ENCODE measurements at places on chromosomes 1 and 21.
A peak's percentile ranks its signal among the peaks of the same experiment; 100 is the strongest.

- no peak for DNase-seq
Measured at GRCh38 chr1:79193211-79194079, 186.9 kb upstream of the ADGRL4 start.

DNA sequence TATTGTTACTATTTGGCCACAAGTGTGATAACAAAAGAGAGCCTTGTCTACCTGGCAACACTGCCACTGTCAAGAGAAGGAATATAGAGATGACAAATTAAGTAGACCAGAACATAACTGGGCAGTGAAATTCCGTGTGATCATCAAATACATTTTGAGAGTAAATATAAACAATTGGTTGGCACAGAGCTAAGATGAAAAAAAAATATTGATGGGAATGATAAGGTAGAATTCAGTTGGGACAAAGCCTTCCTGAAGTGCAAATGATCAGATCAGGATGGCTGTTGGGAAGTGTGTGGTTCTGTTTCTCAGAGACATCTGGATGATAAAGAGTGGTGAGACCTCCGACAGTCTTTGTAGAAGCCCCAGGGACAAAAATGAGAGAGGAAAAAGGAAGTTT lies 205.5 kb upstream of the CAMK1G start:
- DNase-seq, result no peak

DNA sequence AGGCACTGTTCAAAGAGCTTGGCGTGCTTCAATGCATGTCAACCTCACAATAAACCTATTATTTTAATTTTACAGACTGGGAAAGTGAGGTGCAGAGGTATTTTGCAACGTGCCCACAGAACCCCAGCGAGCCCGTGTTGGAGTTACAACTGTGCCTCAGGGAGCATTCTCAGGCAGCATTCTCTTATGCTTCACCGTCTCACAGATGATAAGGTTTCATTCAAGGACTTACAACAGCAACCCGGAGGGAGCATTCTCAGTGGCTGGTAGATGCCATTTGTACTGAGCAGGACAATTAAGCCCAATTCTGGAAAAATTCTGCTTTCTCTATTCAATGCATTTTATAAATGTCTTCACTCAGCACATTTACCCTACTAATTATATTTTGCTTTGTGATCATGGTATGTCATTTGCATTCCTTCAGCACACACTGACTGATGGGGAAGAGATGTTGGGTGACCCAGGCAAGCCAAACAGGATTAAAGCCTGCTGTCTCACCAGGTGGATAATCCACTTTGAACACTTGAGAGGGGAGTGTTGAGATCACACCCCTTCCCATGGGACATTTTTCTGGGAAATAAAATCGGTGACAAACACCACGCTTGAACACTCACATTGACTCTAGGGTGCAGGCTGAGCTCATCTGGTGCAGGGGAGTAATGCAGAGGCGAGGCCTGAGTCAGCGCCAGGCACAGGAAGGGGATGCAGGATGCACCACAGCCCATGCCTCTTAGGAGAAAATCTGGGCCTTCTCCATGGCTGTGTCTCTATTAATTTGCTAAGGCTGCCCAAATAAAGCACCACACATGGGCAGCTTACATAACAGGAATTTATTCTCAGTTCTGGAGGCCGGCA lies 113.9 kb downstream of the CLIC6 start:
- no peak for DNase-seq

GRCh38 chr21:31887391-31887841 lies 14.6 kb downstream of the HUNK start:
- no peak for DNase-seq

- no peak for DNase-seq
Measured at GRCh38 chr1:219174460-219175211, 958 bp downstream of the LYPLAL1 start.

GRCh38 chr1:218345673-218346390 lies 696 bp downstream of the TGFB2 start:
- no peak for DNase-seq

- DNase-seq, result no peak
Measured at GRCh38 chr21:31213787-31214186, 130.3 kb downstream of the TIAM1 start.

DNA sequence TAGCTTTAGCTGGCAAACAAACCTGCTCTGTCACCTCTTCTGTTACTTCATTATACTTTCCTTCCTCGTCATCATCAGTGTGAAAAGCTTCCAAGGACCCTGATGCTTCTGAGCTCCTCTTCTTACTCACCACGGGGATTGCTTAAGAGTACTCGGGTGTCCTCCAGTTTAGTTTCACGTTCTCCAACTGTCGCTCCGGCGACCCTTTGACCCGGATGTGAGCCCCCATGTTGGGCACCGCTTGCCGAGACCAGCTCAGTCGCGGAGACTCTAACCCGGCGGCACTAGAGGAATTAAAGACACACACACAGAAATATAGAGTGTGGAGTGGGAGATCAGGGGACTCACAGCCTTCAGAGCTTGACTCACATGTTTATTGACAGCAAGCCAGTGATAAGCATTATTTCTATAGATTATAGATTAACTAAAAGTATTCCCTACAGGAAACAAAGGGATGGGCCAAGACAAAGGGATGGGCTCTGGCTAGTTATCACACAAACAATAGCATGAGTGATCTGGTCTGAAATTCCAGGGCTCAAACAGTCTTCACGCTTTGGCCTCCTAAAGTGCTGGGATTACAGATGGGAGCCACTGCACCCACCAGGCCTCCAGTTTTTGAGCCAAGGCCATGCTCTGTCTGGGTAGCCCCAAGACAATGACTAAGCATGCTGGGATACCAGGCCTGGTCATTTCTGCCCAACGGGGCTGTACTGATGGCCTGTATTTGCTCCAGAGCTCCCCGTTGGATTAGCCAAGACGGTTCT lies 30.1 kb upstream of the ENO1 start:
- DNase-seq, result no peak

DNA sequence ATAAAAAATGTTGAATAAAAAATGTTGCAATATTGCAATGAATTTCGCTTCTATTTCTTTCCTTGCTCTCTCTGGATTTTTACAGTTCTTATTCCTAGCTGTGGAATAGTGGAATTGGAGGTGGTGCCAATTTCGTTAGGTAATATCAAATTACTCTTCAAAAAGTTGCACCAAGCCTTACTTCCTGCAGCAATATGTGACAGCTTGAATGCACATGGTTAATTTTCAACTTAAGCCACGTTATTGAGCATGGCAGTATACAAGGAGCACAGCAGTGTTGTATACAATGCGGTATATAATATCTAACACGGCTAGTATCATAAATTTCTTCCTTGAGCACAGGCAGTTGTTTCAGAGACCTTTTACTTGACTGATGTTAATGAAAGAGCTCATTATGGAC lies 152.5 kb downstream of the NOS1AP start:
- no peak for DNase-seq

- no peak for DNase-seq
Measured at GRCh38 chr1:118145721-118146120, 39.3 kb downstream of the SPAG17 start.

DNA sequence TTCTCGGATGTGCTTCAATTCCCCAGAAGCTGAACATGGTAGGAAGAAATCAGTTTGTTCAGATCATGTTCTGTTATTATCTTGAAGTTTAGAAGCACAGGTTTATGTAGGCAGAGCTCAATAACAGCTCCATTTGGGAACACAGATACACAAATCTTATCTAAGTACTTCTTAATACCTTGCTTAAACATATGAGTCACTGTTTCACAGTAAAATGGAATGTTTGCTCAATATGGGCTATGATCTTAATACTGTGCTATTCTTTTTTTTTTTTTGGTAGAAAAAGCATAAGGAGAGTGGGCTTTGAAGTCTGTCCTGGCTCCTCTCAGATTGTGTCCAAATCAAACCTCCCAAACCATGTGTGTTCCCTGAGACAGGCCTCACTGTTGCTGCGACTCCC lies 13.4 kb downstream of the PROK1 start:
- DNase-seq, result no peak

DNA sequence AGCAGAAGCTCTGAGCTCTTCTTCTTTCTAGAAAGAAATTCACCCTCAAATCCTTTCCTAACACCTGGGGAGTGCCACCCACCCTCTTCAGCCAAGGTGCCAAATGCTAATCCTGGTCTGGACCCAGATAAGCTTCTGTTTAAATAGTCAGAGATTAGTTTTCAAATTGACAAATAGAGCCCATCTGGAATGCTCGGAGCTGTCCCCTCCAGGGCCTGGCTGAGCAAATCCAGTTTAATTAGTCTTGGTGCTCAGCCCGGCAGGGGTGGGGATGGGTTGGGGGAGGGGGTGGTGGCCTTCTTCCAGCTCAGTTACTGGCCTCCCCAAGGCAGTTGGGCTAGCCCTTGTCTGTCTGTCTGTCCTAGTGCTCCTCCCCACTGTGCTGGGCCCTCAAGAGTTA lies 269.5 kb downstream of the GRIK3 start:
- DNase-seq, result no peak

DNA sequence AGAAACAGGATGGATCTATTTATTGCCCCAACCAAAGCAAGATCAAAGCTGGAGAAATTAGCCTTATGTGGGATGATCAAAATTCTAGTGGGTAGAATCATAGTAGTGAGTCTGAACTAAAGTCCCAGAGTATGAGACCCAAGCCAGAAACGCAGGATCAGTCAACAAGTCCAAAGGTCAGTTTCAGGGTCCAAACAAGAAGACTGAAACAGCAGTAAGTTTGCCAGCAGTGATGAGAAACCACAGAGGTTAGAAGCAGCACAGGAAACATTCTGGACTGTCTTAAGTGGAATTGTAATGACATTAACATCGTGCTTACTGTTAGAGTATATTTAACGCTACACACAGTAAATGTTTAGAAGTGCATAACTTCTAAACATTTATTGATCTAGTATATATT lies 251.0 kb downstream of the LRRIQ3 start:
- DNase-seq, result no peak

DNA sequence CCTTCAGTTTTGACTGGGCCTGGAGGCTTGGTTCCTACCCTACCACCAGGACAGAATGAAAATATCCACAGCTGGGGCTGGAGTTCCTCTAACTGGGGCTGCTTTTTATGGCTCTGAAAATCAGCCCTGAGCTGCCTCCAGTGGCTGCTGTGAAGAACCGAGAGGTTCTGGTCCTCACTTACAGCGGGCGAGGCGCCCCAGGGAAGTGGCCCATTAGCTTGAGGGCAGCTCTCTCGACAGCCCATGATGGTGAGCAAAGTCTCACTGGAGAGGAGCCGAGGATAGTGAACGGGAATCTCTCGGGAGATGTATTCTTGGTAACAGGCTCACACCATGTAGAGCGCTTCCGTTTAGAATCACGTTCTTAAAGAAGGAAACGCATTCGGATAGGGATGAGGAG lies 459.7 kb downstream of the KIF26B start:
- DNase-seq, result no peak

DNA sequence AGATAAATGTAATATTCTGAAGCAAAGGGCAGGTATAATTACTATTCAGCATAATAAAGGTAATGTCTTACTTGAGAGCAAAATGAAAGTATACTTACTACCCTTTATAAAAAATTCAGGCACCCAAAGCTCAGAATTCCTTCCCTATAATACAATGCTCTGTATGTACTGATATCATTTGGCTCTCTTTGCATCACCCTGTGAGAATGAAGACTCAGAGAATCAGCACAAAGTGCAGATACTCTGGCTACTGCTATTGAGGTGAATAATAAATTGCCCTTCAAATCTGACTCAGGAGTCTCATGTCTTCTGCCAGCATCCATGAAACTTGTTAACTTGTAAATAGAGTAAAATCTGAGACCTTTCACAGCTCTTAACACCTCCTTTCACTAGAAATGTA lies 108.5 kb upstream of the KCTD3 start:
- DNase-seq, result no peak

DNA sequence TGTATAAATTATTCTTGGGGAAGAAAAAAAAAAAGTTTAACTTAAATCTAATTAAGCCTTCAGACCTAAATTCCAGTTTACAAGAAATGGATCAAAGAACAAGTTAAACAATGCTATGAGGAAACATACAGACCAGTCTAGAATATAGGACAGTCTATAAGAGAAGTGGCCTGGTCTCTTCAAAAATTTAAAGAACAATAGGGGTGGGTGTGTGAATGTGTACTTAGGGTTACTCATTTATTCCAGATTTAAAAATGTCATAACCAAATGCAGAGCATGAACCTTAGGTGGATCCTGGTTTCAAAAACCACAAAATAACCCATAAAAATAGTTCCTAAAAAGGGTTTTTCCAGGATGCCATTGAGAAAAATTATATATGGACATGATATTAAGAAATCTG lies 21.8 kb upstream of the SYNJ1 start:
- no peak for DNase-seq

DNA sequence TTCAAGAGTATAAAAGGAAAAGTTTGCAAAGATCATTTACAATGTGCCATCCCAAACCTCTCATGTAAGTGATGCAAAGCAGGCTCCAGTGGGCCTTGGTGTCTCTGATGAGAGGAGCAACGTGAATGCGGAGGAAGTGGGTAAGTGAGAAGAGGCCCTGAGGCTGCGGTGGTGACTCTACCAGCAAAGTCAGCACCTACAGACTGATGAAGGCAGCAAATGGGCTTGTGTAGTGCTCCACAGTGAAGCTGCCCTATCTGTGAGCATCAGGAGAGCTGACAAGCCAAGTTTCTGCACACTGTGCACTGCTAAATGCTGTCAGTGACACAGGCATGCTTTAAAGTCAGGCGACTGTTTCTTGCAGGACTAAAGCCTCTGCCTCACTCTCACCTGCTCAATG lies 15.6 kb upstream of the RAP1A start:
- DNase-seq, result peak; percentile 57

DNA sequence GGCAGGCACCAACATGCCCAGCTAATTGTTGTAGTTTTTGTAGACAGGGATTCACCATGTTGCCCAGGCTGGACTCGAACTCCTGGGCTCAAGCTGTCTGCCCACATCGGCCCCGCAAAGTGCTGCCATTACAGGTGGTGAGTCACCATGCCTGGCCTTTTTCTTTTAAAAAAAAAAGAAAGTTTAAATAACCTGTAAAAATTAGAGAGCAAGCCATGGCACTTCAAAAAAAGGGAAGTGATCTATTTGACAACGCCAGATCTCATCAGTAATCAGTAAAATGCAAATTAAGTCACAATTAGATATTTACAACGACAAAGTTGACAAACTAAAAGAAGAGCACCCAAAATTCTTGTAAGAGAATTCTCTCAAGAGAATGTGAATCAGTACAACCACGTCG lies 2.9 kb upstream of the RBBP5 start:
- no peak for DNase-seq

GRCh38 chr21:17900281-17900989 lies 81.3 kb upstream of the C21orf91 start:
- DNase-seq, result no peak

- DNase-seq, result no peak
Measured at GRCh38 chr21:45184869-45185268, 102.8 kb downstream of the POFUT2 start.

DNA sequence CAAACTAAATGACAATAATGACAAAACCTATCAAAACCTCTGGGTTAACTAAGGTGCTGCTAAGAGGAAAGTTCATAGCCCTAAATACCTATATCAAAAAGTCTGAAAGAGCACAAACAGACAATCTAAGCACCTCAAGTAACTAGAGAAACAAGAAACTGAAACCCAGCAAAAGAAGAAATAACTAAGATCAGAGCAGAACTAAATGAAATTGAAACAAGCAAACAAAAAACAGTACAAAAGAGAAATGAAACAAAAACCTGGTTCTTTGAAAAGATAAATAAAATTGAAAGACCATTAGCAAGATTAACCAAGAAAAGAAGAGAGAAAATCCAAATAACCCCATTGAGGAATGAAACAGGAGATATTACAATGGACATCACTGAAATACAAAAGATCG lies 44.8 kb upstream of the KIAA0040 start:
- DNase-seq, result no peak

Measured in stimulated activated CD8-positive, alpha-beta memory T cell treated with anti-CD3 and anti-CD28 coated beads, Interleukin-4, amount 100 ng/mL, for 4 hours (primary cell).